ENCODE measurements at places on chromosomes 7 and 10. TPM values are rescaled to one million over a fixed set of nuclear protein-coding genes. Genes with fewer than 3 reads are reported as not detected.

GRCh38 chr7:44042221-44042620 is 2.3 kb upstream of the DBNL start:
- no peak for DNase-seq

GRCh38 chr10:13784067-13784466 is 197.3 kb downstream of the PRPF18 start:
- no peak for DNase-seq

The ZNF239 gene
- polyA plus RNA-seq = 0.35 TPM

The PIK3CG gene
- 2.5 TPM for polyA plus RNA-seq

The GPR22 gene
- polyA plus RNA-seq = 0.36 TPM

The TMEM213 gene
- not detected for polyA plus RNA-seq

DNA sequence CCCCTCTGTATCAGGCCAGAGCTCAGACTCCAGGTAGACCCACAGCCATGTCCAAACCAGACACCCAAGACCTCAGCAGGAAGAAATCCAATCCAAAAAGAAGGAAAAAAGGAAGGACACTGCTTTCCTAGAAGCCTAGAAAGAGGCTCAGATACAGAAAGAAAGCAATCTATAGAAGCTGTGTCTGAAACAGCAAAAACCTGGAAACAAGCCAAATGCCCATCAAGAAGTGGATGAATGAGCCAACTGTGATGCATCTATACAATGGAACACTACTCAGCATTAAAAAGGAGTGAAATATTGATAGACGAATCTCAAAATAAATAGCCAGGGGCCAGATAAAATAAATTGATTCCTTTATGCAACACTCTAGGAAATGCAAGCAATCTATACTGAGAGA is 31.6 kb downstream of the GRB10 start:
- no peak for DNase-seq

The LYZL2 gene
- polyA plus RNA-seq = not detected

DNA sequence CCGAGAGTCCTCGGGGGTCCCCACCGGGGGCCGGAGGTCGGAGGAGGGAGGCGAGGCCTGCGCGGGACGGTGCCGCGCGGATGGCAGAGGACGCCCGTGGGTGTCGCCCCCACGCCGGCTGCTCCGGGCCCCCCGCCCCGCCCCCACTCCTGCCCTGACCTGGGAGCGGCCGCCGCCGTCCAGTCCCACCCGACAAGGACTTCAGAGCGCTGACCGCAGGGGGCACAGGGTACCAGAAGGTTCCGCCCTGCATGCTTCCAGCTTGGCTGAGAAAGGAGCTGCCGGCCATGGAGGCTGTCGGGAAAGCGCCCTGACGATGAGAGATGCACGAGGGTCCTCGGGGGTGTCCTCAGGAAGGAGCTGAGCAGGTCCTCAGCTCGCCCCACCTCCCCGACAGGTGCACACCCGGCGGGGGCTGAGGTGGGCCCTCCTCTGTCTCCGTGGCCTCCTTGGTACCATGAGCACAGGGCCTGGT is 57.0 kb upstream of the DNAJB6 start:
- DNase-seq = no peak

- no peak for DNase-seq
Observed at GRCh38 chr10:73244866-73245477, 2.1 kb downstream of the DNAJC9 start.

The STRA8 gene
- polyA plus RNA-seq = not detected

DNA sequence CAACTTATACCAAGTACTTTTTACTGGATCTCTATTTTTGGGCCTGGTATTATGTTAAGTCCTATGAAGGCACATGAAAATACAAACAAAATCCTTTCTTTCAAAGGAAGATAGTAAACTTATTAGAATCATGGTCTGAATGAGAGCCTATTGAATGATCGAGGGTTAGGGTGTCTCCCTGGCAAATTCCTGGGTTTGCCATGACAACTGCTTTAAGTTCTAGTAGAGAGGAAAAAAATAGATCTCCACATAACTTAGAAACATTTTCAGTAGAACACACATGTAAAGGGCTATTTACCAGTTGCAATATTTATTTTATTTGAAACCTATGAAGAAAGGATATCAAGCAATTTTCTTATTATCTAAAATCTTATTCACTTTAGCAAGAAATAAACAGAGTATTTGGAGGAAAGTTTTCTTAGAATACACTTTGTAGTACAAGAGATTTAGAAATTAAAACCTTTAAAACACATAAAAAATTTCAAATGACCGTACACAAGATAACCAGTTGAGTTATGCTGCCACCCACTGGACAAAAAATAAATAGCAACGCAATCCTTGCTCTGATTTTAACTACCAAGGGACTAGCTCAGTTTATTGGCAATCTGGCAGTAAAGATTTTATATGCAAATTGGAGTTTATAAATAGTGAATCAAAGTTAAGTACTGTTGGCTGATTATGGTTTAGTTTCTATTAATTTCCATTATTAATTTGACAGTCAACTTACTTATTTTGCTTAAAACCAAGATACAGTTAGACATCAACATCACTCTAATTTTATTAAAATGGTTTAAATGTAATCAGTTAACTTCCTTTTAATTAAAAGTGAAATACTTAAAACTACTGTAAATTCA is 33.9 kb downstream of the CACUL1 start:
- no peak for DNase-seq

The FAM25A gene
- not detected for polyA plus RNA-seq

The PON1 gene
- not detected for polyA plus RNA-seq

- DNase-seq = no peak
Observed at GRCh38 chr10:106714734-106715555, 449.6 kb downstream of the SORCS1 start.

- DNase-seq = no peak
Observed at GRCh38 chr7:158387546-158387891, 200.1 kb downstream of the PTPRN2 start.

The ETV1 gene
- polyA plus RNA-seq = 0.28 TPM

DNA sequence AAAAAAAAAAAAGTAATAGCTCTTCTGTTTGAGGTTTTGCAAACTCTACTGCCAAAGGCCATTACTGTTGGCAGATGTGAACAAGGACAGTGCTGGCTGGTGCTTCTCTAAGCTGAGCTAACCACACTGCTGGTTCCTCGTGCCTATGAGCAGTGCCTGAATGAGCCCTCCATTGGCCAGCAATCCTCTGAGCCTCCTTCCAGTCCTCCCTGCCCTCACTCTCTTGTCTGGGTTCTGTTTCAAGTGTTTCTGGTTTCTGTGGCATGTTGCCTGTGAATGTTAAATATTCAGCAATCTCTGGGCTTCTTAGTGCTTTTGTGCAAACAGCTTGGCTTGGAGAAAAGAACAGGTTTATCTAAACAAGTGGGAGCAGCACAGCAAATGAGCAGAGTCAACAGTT is 161.3 kb upstream of the AUTS2 start:
- no peak for DNase-seq

The NKX1-2 gene
- polyA plus RNA-seq = not detected

The HOXA2 gene
- polyA plus RNA-seq = not detected

GRCh38 chr10:44960482-44961229 is 1.1 kb downstream of the RASSF4 start:
- DNase-seq = no peak

DNA sequence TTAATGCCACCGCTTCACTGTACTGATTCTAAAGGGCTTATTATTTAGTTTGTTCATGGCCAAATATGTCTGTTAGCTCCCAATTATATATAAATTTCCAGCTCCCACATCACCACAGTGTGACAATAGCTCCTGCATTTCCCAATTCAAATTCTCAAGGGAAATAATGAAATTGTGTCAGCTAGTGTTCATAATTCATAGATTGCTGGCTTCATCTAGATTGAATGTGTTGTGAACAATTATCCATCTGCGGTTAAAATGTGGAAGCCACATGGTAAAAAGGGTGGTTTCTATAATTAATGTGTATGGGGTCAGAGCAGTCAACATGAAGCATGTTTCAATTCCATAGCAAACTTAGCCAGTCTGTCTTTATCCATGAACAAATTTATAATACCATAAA is 154.3 kb downstream of the SEMA3E start:
- DNase-seq = no peak

- DNase-seq = peak; percentile 49
Observed at GRCh38 chr10:31808258-31809218, 120.1 kb downstream of the ARHGAP12 start.

The NPSR1 gene
- polyA plus RNA-seq = not detected

The RPP38 gene
- 32.0 TPM for polyA plus RNA-seq

DNA sequence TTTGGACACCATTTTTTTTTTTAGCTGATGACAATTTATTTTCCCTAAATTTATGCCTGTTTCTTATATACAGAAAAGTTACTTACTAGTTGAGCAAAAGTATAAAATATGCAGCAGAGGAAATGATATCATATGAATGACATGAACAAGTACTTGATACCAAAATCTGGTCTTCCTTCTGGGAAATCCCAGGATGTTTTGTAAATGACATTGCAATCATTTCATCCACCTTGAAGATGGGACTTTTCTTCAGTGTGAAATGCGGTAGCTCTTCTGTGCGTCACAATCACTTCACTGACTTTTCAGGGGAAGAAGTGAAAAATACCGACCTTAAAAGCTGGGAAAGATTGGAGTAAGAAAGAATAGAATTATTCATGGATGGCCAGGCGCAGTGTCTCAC is 23.8 kb downstream of the C1QL3 start:
- no peak for DNase-seq

The SLC13A1 gene
- polyA plus RNA-seq = not detected

GRCh38 chr7:107701191-107701590 is 40.6 kb downstream of the SLC26A4 start:
- no peak for DNase-seq

DNA sequence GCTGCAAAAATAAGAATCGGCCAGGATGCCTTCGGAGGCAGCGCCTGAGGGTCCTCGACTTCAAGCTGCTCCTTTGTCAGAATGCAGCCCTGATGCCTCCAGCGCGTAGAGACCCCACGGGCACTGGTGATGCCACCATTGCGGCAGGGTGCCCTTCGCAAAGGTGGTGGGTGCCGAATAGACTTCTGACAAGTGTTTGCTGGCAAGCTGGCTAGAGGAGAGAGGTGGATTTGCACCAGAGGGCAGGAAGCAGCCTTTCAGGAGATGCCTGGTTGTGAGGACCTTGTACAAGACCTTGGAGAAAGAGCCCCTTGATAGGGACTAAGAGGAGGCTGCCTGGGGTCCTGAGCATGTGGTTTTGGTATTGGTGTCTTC is 103.2 kb upstream of the PPIF start:
- DNase-seq = no peak

- DNase-seq = no peak
Observed at GRCh38 chr10:7000061-7000460, 410.8 kb downstream of the SFMBT2 start.

GRCh38 chr7:89685287-89685686 is 469.0 kb upstream of the STEAP1 start:
- DNase-seq = no peak

GRCh38 chr7:155945670-155946325 is 133.5 kb upstream of the SHH start:
- DNase-seq = no peak

DNA sequence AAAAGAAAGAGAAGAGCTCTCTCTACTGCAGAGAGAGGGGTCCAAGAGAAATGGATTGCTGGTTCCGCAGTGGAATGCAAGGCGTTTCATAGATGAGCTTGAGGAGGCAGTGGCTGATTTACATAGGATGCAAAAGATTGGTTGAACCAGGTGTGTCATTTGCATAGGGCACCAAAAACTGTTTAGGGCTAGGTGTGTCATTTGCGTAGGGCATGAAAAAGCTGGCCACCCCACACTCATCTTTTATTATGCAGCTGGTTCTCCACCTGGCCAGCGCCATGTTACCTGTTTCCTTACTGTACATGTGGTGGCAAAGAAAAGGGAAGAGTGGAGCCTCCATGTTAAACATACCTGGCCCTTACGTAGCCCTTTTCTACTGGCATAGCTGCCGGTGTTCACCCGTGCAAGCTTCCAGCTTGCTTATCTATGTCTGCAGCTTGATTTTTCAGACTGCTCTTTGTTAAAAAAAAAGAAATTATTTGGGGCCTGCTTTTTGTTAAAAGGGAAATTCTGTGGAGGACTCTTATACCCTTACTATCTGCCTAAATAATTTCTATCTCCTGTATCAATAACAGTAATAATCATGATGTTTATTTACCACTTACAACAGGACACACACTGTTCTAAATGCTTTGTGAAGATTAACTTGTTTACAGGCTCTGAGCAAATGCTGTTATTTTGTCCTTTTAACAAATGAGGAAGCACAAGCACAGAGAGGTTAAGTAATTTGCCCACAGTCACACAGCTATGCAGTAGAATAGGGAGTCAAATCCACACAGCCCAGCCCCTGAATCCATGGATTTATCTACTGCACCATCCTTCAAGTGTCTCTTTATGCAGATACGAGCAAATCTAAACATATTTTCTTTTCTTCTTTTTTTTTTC is 33.3 kb downstream of the CASP7 start:
- no peak for DNase-seq

DNA sequence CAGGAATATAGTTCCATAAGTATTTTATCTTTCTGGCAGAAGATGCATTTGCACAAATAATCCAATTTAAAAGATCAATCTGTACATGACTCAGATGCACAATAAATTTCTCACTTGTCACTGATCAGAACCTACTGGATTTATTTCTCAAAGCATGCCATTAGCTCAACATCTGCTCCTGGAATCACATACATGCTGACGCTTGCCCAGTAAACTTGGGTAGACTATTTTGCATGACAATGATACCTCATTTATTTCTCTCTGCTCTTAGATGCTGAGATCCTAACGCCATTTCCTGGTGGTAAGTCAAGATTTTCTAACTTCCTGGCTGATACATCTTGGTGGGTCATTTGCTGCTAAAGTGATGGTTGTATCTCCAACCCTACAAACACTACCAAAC is 33.8 kb upstream of the C10orf120 start:
- DNase-seq = no peak

DNA sequence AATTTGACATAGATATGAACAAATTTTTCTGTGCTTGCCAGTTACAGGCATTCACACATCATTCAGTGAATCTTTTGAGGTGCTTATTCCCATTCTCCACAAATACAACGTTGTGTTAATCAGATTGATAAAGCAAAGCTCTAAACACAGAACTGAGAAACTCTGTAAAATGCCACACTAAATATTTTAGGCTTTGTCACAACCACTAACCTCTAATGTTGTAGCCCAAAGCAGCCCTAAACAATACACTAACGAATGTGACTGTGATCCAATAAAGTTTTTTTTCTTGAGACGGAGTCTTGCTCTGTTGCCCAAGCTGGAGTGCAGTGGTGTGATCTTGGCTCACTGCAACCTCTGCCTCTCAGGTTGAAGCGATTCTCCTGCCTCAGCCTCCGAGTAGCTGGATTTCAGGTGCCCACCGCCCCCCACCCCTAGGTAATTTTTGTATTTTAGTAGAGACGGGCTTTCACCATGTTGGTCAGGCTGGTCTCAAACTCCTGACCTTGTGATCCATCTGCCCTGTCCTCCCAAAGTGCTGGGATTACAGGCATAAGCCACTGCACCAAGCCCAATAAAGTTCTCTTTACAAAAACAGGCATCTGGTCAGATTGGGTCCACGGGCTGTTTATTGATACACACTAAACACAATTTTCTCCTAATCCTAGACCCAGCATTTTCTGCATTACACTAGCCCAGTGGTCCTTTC is 6.9 kb downstream of the CYCS start:
- no peak for DNase-seq

- no peak for DNase-seq
Observed at GRCh38 chr10:30219971-30220751, 128.9 kb downstream of the MTPAP start.

GRCh38 chr10:122669842-122670241 is 29.8 kb downstream of the C10orf120 start:
- DNase-seq = no peak

The CPA1 gene
- not detected for polyA plus RNA-seq

The ELN gene
- 0.42 TPM for polyA plus RNA-seq

GRCh38 chr7:117774943-117775342 is 98.3 kb downstream of the CTTNBP2 start:
- no peak for DNase-seq

GRCh38 chr7:75957021-75957736 is 37.2 kb downstream of the TMEM120A start:
- no peak for DNase-seq

GRCh38 chr7:137331378-137331777 is 12.2 kb downstream of the PTN start:
- DNase-seq = no peak

All from GM12878 (cell line).